ENCODE measurements at places on chromosomes 16 and 17.

GRCh38 chr16:57374067-57374534, 1.8 kb downstream of the CX3CL1 start:
- DNase-seq = no peak

DNA sequence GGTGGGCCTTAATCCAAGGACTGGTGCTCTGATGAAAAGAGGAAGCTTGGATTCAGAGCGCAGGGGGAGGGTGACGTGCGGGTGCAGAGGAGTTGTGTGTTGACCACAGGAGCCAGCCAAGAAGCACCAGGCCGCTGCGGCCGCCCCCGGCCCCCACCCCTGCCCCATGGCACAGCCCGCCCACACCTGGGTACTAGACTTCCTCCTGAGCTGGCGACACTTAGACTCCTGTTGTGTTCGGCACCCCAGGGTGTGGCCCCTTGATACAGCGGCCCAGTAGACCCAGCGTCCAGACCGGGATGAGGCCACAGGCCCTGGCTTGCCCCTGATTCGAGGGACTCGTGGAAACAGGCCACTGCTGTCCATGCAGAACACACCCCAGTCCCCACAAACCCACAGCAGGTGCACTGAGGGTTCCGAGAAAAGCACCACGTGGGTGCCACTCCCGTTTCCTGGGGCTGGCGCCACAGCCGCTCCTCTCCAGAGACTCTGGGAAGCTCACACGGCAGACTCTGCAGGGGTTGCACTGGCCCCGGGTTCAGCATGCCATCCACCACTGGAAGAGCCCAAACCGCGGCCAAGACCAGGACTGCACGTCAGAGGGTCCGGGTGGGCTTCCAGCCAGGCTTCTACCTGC, 5.7 kb upstream of the SNAI3 start:
- DNase-seq = no peak

DNA sequence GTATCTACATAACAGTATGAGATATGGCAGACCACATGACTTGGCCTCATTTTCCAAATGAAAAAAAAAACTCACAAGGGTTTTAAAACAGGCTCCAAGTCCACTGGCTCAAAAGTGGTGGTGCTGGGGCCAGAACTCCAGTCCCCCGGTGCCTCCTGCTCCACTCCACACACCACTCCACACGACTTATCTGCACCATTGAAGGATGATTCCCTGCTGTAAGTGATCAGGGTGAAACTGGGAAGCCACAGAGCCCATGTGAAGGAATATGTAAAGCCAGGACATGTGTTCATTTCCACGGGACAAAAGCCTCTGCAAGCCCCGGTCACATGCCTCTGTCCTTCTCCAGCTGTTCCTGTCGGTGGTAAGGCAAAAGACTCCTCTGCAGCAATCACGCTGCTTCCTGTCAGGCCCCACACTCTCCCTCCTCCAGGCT, 97.2 kb downstream of the ZNF18 start:
- no peak for DNase-seq

GRCh38 chr16:1707193-1707790, 1.3 kb downstream of the MAPK8IP3 start:
- no peak for DNase-seq

DNA sequence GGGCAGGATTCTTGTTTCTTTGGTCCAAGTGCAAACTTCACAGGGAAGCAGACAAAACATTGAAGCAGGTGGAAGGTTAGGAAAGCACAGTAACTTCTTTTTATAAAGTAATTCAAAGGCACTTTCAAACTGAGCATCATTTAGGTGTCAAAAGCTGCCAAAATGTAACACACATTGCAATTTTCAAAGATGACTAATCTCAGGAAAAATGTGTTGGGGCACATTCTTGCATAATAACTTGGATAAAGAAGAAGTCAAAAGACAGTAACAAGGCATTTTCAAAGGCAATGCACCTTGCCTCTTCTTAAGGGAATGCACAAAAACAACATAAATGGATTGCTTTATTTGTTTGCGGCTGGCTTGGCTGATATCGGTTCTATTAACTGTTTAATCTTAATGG, 3.6 kb downstream of the KCNJ2 start:
- DNase-seq = no peak

DNA sequence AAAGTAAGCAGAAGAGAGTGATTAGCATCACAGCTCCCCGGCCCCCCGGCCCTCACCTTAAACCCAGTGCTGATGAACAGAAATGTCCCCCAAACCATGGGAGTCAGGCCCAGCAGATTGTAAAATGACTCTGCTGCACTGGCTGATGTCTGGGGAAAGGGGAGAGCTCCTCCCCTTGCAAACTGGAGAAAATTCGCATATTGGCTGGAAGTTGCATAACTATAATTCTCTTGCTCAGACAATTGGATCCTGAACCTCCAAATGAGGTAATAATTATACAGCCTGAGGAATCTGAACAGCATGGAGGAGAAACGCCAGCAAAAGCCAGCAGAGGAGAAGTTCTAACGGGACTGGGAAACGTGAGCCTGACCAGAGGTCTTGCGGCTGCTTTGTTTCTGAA, 109.7 kb downstream of the C16orf95 start:
- no peak for DNase-seq

DNA sequence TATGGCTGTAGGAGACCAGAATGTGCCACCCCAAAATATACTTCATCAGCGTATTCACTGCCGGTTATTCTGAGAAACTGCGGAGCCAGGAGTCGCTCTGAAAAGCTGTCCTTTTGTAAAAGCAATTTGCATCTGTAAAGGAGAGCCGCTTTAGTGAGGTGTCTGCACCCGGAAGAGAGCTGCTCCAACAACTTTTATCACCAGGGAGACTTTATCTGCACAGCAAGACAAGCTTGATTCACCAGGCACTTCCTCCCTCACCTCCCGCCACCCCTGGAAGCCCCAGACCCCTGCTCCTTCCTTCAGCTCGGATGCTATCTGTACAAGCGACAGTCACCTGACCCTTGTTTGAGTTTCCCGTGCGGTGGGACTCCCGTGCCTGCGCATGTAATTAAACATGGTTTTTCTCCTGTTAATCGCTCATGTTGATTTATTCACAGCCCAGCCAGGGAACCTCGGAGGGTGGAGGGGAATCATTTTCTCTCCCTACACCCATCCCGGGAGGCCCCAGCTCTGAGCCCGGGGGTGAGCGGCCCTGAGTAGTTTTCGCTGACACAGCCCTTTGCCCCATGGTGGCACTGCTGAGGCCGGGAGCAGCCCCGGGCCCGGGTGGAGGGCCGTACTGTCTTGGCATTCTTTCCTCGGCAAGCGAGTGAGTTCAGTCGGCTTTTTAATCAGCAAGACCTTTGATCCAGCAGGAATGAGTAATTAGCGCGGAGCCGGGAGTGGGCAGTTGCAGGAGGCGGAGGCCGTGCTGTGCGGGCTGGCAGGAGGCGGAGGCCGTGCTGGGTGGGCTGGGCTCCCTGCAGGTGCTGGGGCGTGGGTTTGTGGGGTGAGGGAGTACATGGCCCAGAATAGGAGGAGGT, 222.7 kb upstream of the CIBAR2 start:
- DNase-seq = no peak

DNA sequence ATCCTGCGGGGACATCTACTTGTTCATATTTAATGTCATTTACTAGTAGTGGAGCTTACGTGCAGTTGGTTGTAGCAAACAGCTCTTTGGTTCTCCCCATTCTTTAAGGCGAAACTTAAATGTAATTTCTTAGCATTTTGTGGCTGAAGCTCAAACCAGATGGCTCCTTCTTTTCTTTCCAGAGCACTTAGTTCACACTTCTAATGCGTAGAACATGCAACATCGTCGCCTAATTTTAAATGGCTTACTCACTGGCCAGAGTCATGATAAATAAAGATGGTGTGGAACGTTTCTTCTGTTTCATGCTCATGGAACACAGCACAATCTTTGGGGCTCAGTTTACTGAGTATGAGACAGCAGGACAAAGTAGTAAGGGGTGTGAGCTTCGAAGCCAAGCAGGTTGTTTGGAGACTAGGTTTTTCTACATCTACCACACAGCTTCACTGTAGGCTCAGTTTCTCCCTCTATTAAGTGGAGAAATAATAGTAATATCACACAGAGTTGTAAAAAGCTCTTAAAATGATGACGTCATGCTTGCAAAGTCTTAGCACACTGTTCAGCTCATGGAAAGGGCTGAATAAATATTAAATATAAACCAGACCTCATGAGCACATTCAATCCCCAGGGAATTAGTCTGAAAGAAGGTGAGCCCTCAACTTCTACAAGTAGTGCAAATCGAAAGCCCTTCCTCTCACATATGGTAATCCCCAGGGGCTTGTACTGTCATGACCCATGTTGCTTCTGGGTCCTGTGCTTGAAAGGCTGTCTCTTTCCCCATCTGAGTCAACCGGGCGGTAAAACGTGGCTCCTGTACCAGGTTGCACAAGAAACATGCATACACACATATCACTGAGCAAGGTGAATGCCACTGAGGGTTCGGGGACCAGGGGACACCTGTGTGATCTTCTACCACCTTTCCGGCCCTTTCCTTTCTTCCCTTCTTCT, 384.3 kb downstream of the CDH13 start:
- no peak for DNase-seq

DNA sequence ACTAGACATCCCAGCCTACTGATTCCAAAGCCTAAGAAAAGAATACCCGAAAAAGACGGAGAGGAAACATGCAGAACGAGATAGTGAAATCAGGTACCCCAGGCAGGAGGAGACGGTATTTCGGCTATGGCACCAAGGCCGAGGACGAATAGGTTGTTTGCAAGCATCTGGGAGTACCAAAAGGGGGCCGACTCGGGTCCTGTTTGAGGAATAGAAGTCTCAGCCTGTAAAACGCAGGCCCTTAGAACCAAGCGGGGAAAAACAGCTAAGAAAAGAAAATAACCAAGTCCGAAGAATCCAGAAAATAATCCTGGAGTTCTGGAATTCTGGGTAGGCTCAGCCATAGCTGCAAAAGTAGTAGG, 537 bp downstream of the SLC35B1 start:
- DNase-seq = no peak

DNA sequence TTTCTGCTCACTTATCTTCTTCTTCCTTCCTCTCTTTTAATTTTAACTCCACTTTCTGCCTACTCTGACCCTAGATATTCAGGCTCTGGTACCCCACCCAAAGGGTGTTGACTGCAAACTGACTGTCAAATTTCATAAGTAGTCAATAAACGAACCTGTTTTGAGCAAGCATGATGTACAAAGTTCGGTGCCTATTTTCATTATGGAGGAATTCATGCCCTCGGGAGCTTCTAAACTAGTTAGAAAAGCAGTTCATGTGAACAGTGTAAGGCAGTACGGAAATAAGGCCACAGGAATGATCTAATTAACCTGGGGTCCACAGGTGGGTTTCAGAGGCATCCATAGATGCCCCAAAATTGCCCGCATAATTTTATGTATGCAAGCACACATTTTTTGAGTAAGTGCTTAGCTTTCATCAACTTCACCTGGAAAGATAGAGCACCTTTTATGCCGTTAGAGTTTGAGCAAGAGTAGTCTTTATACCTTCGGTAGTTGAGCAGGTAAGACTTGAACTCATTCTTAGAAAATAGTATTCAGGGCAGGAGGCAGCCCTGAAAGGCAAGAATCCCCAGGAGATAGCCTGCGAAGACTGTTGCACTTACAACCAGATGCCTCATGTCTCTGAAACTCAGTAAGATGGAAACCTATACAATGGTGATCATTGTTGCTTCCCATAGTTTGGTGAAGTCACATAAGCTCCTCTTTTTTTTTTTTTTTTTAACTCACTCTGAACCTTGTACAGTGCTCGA, 36.6 kb upstream of the TBX2 start:
- DNase-seq = no peak

DNA sequence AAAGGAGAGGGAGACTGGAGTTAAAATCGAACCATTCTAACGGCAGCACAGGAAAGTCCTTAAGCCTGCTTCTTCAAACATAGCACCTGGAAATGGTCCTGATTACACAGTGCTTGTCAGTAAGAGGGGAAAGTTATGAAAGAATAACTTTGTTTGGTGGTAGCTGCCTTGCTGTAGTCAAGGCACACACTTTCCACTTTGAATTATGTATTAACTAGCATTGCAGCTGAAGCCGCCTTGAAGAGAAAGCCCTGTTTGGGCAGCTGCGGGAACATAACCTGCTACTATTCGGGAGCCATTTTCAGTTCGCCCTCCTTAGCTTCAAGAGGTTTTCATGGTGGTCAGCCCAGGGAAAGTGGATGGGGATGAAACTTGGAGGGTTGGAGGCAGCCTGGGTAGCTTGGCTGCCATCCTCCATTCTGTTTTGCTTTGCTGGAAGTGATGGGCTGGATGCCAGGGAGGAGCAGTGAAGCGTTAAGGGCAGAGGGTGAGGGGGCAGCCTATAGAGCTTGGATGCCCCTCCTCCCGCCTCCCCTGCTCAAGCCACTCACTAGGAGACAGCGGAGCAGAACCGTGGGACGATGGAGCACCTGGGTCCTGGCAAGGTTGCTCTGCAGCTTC, 5.3 kb upstream of the HAS3 start:
- DNase-seq = no peak
